NCI-H1417 treated with DMSO at 0.1 percent for 48 hours (cell line): ENCODE measurements at places on chromosomes 6 and 20.

DNA sequence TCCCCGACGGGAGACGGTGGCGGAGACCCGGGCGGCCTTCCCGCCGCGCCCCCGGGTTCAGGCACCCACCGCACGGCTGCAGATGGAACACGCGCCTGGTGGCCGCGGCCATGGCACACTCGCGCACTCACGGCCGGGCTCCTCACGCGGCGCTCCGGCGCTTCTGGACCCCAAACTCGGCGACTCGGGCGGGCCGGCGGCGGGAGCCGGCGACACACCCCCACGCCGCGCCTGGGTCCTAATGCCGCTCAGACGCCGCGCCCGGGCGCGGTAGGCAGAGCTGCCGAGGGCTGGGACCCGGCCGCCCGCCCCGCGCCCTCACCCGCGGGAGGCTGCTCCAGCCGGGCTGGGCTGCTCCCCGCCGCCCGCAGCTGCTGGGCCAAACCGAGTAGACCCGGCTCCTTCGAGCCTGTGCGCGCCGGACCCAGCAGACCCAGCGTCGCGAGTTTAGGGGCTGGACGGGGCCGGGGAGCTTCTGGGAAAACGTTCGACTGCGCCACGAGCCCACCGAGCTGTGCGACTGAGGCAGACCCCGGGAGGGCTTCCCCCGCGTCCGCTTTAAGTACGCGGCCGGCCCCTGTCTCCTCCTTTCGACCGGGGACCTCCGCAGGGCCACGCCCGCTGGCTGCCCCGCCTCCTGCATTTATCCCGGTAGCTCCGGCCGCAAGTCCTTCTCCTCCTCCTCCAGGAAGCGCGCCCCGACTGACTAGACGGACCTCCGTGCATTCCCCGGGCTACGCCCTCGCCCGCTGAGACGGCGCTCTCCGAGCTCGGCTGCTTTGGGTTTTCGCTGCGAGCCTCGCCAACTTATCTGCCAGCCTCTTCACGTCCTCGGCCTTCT lies at the start of gene SLC4A11:
Gene SLC4A11 (minus strand): TSS at position 165 of the 841 bp plus-strand sequence. CDS start 53 bp downstream, at position 112.
- DNase-seq = no peak

DNA sequence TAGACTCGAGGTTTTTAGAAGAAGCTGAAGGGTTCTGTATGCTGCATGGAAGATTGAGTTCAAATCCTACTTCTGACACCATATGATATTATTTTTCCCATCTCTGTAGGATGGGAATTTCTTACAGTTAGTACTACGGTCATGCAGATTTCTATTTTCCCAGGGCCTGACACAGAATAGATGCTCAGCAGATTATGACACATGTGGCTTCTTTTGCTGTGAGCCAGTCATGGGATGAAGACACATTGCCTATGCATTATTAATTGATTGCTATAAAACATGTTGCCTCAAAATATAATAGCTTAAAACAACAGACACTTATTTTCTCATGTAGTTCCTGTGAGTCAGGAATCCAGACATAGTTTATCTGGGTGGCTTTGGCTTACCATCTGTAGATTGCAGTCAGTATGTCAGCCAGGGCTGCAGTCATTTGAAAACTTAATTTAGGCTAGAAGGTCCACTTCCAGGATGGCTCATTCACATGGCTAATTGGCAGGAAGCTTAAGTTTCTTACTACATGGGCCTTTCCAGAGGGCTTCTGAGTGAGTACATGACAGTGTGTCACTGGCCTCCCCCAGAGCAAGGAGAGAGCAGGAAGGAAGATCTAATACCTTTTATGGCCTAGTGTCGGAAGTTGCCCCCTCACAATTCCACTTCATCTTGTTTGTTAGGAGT lies 29.5 kb downstream of the TOP1 start:
- no peak for DNase-seq

- DNase-seq = no peak
These were observed 161.9 kb downstream of the PAX1 start for GRCh38 chr20:21867353-21867752.

GRCh38 chr6:104539173-104539572 lies 320.5 kb downstream of the HACE1 start:
- no peak for DNase-seq

- DNase-seq = no peak
These were observed 20.4 kb downstream of the SNPH start for GRCh38 chr20:1286267-1287024.

- no peak for DNase-seq
These were observed 24.9 kb downstream of the DPPA5 start for GRCh38 chr6:73329201-73329600.

- DNase-seq = no peak
These were observed 5.2 kb downstream of the BCAS4 start for GRCh38 chr20:50799890-50800550.

- no peak for DNase-seq
These were observed 55.7 kb upstream of the FRMD1 start for GRCh38 chr6:168134560-168135201.
